Fibroblast of skin of left quadriceps (primary cell): ENCODE measurements at places on chromosomes 7 and 10.

DNA sequence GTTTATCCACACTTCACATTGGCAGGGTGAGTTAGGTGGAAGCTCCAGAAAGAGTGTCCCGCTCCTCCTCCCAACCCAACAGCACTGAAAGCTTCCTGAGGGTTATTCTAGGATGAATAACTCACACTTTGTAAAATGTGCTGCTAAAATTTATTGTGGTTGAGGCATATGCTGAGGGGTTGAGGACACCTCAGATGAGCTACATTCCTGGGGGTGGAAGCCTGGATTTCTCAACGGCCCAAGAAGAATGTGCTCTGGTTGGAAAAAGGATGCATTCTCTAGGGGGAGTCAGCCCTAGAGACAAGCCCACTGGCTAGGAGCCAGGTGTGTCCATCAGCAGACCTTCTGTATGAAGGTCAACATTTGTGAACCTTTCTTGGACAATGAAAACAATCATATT is 91.5 kb upstream of the PDE1C start:
- DNase-seq, result peak; percentile 95

DNA sequence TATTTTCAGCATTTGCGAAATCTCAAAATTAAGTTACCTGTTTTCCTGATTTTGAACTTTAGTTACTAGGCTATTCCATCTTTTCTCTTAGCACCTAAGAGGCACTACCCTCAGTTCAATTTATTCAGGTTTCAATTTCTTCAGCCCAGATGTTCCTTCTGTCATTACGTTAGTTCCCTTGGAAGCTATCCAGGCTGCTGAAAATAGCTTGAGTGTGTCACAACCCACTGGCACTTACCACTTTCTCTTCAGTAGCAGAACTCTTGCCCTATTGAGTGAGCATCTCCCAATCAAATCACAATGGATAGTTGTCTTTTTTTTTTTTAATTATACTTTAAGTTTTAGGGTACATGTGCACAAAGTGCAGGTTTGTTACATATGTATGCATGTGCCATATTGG is 332.7 kb upstream of the LRGUK start:
- no peak for DNase-seq

- DNase-seq, result no peak
Observed at GRCh38 chr10:79180414-79181221, 111.9 kb downstream of the ZMIZ1 start.

DNA sequence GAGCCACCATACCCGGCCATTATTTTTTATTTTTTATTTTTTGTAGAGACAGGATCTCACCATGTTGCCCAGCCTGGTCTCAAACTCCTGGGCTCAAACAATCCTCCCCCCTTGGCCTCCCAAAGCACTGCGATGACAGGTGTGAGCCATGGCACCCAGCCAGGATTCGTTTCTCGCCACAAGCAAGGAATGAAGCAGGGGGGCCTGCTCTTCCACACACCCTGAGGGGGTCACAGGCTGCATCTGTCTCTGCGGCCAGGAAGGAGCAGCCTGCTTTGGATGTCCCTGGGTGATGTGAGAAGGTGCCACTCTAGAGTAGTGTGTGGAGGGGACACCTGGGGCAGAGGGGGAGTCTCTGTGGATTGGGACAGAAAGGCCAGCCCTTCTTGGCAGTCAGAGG is 61.3 kb upstream of the TNRC18 start:
- no peak for DNase-seq

DNA sequence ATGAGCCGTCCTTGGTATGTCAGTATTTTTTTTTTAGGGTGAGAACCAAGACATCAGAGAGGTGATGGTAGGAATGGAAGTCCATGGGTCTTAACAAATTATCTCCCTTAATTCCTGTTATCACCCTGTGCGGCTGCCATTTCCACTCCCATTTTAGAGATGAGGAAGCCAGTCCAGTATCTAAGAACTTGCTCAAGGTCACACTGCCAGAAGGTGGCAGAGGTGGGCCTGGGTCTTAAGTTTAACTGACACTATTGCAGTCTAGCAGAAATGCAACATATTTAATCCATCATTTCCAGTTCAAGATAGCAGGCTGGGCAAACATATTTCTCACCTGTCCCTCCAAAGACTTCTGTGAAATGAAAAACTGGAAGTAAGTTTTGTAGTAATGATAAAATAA is 108.3 kb downstream of the GLI3 start:
- DNase-seq, result no peak

GRCh38 chr10:5557040-5557721 is 32.4 kb downstream of the CALML3 start:
- DNase-seq, result no peak

DNA sequence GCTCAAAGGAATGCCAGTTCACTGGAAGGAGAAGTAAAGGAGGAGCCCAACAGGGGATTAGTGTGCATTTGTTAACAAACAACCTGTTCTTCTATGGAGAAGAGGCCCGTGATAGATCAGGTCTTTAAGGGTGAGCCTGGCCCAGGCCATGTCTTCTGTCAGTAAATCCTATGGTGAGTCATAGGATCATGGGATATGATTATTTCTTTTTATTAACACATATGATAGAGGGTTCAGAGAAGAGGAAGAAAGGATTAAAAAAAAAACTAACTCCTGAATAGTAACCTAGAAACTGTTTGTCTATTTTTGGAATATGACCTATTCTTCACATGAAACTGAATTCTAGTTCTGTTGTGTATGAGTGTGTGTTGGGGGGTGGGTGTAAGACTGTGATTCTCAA is 70.4 kb downstream of the GPR158 start:
- DNase-seq, result no peak

- DNase-seq, result no peak
Observed at GRCh38 chr10:14326581-14326980, 4.1 kb downstream of the FRMD4A start.

DNA sequence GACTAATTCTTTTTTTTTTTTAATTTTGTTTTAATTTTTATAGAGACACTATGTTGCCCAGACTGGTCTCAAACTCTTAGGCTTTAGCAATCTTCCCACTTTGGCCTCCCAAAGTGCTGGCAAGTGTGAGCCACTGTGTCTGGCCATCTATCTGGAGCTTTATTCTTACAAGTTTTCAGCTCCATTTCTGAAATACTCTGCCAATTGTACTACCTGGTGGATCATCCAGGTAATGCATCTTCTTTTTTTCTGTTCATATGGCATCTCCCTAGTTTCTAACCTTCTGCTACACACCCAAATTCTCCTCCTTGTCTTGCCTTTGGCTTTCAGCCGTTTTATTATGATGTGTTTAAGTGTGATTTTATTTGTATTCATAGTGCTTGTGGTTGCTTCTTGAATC is 40.2 kb downstream of the ZNF365 start:
- DNase-seq, result no peak

- no peak for DNase-seq
Observed at GRCh38 chr10:9577746-9578145, 1439.9 kb upstream of the CELF2 start.

- no peak for DNase-seq
Observed at GRCh38 chr10:98100476-98100875, 34.0 kb upstream of the R3HCC1L start.

DNA sequence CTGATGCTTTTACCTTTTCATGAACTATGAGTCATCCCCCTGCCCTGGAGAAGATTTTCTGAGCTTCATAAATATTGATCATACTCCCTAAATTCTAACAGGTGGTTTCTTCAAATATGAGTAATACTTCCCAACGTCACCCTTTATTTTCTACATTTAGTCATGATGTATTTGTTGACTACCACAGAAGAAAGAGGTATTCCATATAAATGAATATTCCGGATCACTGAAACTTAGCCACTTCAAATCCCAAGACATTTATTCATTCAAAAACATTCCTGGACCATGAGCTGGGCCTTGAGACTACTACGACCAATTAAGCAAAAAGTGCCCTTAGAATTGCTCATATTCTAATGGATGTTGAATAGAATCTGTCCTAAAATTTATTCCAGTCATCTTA is 395.8 kb upstream of the NPVF start:
- DNase-seq, result no peak

- DNase-seq, result no peak
Observed at GRCh38 chr10:132311338-132311939, 3.7 kb upstream of the STK32C start.

- no peak for DNase-seq
Observed at GRCh38 chr7:90607196-90607595, 11.1 kb downstream of the CDK14 start.

GRCh38 chr10:71268247-71268691 is 50.8 kb upstream of the SLC29A3 start:
- no peak for DNase-seq

- no peak for DNase-seq
Observed at GRCh38 chr7:90933984-90934383, 330.2 kb upstream of the FZD1 start.

DNA sequence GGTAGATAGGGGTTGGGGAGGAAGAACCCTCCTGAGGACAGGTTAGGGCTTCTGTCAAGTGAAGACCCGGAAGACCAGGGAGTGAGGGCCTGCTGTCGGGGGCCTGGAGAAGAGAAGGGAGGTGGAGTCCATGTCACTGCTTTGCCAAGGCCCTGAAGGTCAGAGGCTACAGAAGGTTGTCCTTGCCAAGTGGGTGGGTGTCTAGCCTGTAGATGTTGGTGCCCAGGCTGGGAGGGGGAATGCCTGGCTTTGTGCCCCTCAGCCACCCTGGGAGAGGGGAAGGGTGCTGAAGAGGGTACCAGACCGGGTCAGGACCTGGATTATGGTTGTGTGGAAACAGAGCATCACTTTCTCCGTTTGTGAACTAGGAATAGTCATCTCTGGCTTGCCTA is 67.2 kb upstream of the AQP1 start:
- DNase-seq, result no peak

DNA sequence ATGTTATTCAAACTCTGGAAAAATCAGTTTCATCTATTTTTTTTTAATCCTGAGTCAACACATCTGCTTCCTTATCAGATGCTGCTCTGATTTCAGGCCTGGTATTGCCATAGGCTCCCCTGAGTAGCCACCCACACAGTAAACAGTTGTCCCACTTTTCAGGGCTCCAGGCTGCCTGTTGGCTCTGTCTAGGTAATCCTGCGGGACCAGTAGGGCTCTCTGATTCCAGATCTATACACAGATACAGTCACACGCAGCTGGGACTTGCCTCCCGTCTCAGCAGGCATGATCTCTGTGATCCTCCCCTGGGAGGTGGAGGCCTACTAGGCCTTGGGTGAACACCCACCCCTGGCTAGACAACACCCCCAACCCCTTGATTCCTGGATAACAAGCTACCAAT is 206.1 kb downstream of the CREB5 start:
- DNase-seq, result no peak

DNA sequence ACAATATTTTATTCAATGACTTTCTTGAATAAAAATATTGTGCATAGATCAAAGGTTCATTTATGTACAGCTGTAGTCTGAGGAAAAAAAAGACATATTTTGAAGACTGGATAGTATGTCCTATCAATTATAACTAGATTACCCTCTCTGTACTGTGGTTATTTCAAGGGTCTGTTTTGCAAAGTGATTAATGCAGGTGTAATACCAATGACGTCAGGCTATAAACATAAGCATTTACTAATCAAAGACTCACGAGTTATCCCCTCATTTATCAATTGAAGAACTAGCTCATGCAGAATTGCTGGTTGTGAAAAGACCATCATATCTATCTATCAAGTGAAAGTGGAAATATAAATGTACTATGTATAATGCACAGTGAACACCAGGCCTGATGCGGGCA is 213.6 kb upstream of the HGF start:
- no peak for DNase-seq

- DNase-seq, result no peak
Observed at GRCh38 chr10:48501787-48502771, 102.8 kb downstream of the ARHGAP22 start.

- no peak for DNase-seq
Observed at GRCh38 chr7:157433628-157434027, 96.8 kb downstream of the DNAJB6 start.

GRCh38 chr10:110834629-110835301 is 37.0 kb upstream of the PDCD4 start:
- DNase-seq, result no peak

- DNase-seq, result no peak
Observed at GRCh38 chr10:6213257-6213905, 10.6 kb downstream of the PFKFB3 start.

DNA sequence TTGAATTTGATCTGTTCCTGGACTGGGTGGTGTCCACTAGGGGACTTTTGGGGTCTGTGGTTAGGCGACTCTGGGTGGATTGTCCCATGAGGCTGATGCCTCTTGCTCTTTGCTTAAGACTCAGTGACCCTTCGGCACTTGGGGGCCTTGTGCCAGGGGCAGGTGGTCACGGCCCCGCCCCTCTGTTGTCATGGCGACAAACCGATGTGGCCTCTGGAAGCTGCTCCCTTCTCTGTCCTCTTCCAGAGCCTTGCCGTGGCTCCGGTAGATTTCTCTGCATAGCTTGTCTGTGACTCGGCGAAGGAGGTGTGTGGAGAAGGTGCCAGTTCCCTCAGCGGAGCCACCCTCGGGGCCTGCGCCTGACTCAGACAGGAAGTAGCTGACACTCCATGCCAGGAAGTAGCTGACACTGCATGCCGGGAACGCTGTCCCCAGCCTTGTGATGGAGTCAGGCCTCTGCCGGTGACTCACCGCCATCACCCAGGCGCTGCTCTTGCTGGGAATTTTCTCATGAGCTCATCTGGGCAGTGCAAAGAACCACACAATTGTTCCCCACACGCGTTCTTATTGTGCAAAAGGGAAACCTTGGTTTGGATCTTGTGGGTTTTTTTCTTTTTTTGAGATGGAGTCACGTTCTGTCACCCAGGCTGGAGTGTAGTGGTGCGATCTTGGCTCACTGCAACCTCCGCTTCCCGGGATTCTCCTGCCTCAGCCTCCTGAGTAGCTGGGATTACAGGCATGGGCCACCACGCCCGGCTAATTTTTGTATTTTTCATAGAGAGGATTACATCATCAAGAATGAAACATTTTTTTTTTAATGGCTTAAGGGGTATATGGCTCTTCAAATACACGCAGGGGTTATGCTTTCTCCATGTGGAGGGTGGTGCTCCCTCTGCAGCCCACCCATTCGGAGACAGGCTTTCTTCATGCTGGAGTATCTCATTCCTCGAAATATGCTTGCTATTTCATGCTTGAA is 72.6 kb downstream of the PFKFB3 start:
- peak; percentile 85 for DNase-seq

DNA sequence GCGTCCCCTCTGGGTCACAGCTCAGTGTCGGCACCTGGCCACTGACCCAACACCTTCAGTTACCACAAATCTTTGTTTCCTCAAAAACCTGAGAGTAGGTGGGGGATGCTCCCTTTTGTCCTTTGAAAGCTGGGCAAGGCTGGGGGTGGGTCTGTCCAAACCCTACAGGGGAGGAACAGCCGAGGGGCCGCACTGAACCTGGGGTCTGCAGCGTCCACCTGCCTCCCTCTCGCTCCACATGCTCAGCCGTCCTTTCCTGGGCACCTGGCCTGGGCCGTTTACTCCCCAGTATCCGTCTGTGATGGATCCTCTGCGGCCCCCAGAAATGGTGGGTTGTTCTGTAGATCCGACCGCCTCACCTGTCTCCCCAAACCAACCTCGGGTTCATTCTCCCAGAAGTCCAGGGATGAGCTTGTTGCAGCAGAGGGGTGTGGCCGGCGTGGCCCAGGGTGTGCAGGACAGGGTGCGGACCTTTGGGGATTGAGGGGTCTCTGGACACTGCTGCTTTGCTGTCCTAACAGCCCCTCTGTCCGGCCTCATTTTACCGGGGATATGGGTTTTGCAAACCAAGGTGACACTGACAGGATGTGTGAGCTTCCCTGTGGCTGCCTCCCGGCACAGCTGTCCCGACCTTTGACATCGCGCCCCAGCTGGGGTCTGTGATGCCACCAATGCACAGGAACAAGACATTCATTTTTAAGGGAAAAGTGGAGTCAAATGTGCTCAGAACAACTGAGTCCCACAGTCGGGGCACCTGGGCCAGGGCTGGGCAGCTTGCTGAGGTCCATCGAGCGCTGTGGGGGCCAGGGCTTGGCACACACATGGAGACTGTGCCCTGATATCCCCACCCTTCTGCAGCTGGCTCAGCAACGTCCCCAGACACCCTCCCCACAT is 115.9 kb downstream of the VIPR2 start:
- no peak for DNase-seq
